Right renal cortex interstitium (tissue), 3 donors: ENCODE measurements at places on chromosomes 3 and 15.
A peak's percentile ranks its signal among the peaks of the same experiment; 100 is the strongest.

DNA sequence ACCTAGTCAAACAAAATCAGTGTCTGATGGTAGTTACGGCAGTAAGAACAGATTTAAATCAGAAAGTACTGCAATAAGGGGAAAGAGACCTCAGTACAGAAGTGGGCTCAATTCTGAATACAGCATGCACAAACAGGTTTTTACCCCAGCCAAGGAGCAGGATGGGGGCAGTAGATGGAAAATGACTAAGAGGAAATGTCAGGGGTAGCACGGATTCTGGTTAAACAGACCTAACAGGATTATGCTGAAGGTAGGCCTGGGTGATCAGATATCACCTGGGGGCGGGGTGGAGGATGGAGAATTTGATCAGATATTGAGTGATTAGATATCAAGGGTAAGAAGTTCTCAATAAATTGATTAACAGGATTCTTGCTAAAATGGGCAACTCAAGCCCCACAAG lies 19.0 kb downstream of the MESD start:
- no peak for DNase-seq

DNA sequence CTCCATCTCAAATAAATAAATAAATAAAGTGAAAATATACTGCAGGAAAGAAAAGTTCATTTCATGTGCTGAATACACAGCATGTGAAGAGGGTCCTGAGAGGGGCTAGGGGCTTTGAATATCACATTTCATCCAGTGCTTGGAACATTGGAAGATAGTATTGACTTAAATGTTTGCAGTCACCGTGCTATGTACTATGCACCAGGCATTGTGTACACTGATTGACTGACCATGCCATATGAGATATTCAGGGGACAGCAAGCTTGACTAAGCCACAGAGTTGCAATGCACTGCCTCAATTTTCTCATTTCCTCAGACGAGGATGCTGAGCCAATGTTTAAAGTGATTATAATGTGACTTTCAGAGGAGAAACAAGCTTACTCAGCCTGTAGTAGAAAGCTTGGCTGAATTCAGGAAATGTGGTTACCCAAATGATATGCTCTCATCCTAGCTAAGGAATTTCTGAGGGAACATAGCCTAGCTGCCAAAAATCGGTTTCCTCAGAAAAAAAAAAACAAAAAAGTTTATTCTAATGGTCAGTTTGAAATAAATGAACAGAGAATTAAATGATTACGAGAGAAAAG lies 557.9 kb downstream of the FGF12 start:
- no peak for DNase-seq

DNA sequence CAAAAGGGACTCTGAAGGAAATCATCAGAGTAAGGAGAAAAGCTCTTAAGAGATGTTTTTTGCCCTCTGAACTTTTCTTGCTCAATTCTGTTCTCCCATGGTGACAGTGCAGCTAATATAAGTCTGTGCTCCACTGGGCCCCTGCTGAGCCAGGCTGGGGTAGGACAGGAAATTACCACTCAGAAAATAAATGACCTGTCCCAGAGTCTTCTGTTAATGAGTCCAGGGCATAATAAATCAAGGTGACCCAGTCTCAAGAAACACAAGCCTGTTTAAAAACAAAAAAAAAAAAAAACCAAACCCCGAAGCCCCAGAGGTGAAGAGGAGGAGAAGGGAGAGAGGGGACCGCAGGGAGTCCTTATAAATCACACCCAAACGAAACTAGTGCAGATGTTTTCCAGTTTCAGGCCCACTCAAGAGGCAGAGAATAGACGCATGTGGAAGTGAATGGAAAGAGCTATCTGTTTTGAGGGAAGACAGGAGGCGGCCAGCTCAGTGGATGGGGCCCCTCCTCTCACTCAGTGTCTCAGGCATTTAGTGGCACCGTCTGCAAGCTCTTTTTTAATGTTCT lies 59.8 kb upstream of the BOC start:
- peak; percentile 77 for DNase-seq

GRCh38 chr3:45986303-45986982 lies 9.2 kb downstream of the FYCO1 start:
- DNase-seq: no peak

GRCh38 chr3:60758831-60759230 lies 492.4 kb downstream of the FHIT start:
- DNase-seq: no peak

DNA sequence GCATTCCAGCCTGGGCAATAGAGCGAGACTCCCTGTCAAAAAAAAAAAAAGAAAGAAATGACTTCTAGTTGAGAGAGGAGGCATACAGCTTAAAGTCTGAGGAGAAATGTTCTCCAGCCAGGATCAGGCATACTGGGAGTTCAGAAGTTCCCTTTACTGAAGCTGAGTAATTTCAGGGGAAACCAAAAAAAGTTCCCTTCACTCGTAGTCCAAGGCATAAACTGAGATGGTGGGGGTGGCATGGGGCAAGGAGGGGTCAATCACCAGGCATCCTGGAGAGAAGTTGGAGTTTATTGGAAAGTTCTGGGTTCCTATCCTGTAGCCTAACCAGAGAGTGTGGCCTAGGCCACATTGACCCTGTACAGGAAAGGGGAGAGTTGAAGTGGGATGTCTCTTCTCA lies 5.9 kb downstream of the GPX1 start:
- DNase-seq: no peak

DNA sequence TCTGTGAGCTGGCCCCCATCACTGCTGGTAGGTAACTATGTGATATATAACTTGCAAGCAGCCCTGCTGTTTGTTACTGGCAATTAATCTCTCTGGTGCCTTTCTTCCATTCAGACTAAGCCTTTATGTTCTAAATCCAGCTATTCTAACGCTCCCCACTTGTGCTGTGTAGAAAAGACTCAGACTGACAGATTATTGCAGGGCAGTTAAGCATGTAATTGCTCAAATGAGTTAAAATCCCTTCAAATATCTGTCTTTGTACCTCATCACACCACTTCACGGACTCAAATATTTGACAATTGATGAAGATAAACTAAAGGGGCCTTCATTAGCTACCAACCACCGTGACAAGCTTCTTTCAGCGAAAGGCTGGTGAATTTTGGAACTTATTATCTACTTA lies 416.2 kb downstream of the NR2F2 start:
- DNase-seq: no peak

DNA sequence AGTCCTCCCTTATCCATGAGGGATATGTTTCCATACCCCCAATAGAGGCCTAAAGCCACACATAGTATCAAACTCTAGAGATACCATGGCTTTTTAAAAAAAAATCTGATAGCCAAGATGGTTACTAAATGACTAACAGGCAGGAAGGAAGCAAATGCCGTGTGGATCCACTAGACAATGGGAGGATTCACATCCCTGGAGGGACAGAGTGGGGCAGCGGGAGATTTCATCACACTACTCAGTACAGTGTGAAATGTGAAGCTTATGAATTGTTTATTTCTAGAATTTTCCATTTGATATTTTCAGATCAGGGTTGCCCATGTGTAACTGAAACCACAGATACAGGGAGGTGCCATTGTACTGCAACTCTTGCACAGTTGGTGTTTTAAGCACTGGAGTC lies 826.6 kb downstream of the SQOR start:
- DNase-seq: no peak

GRCh38 chr3:110027446-110028080 lies 690.2 kb upstream of the DPPA4 start:
- no peak for DNase-seq

GRCh38 chr3:156750191-156750873 lies 75.8 kb upstream of the LEKR1 start:
- no peak for DNase-seq

GRCh38 chr3:148128136-148128535 lies 569.6 kb upstream of the AGTR1 start:
- no peak for DNase-seq

DNA sequence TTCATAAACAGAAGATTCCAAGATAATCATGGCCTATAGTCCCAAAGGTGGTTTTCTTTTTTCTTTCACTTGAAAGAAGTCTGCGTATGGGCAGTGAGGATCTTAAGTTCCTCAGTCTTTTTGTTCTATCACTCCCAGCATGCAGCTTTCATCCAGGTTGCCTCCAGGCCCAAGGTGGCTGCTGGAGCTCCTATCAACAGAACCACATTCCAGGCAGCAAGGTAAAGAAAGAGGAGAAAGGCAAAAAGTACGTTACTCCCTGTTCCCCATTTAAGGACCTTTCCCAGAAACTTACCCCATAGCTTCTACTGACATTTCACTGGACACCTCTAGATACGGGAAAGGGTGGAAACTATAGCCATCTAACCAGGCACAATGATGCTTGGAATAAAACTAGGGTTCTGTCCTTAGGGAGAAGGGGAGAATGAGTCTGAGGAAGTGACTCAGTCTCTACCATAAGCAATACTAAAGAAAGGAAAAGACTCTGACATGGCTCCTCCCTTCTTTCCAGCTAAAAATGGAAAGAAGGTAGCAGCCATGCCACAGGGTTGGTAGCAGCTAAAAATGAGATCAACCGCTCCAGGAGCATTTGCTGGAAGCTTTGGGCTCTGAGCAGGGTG lies 313.9 kb upstream of the NR2E3 start:
- no peak for DNase-seq

- no peak for DNase-seq
Observed at GRCh38 chr3:22159004-22159695, 408.1 kb upstream of the ZNF385D start.

GRCh38 chr3:48466386-48467109 lies 20.0 kb downstream of the ATRIP start:
- DNase-seq: no peak

- DNase-seq: no peak
Observed at GRCh38 chr3:158205994-158206393, 96.1 kb downstream of the RSRC1 start.

DNA sequence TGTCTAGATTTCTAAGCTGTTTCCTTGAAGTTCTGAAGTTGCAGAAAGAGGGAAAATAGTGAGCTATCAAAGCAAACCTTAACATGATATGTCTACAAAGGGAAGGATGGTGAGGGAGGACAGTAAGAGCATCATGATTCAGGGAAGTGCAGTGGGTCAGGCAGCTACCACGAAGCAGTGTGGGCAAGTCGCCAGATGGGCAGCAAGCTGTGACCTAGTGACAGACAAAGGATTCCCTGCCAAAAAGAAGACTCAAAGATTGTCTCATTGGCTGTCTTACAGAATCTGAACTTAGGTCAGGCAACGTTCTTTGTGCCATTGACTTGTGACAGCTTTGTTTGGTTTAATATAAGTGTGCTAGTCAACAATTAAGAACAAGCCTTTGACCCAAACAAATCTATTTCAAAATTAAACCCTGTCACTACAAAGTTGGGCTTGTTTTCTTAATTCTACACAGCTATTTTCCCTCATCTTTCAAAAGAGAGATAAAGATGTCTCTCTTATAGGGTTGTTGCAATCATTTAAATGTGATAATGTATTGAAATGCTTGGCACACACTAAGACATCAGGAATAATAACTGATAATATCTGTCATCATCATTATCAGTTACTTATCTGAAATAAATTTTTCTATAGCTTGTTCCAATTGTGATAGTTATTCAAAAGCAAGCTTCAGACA lies 153.3 kb downstream of the ECT2 start:
- no peak for DNase-seq

GRCh38 chr3:142931222-142931621 lies 32.3 kb downstream of the PAQR9 start:
- no peak for DNase-seq

DNA sequence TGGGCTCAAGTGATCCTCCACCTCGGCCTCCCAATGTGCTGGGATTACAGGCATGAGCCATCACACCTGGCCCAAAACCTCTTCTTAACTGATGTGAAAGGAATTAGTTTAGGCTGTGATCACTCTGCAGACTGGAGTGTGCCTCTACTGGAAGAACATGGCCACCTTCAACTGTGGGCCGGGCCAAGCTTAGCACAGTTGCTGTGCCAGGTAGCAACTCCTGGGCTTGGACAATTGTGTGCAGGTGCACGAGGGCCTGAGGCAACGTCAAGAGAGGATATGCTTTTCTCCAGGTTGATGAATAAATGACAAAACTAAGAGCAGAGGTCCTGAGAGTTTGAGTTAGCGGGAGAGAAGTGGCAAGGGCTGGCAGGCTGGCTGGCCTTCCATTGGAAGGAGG lies 6.5 kb downstream of the FAH start:
- no peak for DNase-seq

DNA sequence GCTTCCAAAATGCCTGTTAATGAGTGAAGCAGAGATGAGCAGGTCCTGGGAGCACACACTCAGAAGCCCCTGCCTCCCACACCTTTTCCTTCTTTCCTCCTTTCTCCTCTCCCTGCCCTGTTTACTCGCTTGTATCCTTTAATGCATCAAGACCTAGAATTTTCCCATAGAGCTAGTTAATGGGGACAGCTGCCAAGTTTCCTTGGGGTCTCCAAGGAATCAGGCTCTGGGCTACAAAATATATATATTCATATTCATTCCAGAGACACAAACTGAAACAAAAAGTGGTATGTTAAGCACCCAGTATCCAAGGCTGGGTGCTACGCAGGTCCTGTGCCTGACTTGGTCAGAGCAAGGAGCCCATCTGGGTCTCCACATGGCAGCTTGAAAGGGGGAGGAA lies 235.6 kb downstream of the MYRIP start:
- no peak for DNase-seq

GRCh38 chr3:138782755-138783154 lies 52.0 kb downstream of the PIK3CB start:
- no peak for DNase-seq

GRCh38 chr15:46110755-46111154 lies 475.9 kb downstream of the SQOR start:
- no peak for DNase-seq

- no peak for DNase-seq
Observed at GRCh38 chr3:192001218-192001617, 540.3 kb downstream of the PYDC2 start.

GRCh38 chr15:28881170-28881569 lies 4.6 kb upstream of the APBA2 start:
- DNase-seq: no peak

GRCh38 chr3:62260655-62261054 lies 112.7 kb downstream of the FEZF2 start:
- no peak for DNase-seq

DNA sequence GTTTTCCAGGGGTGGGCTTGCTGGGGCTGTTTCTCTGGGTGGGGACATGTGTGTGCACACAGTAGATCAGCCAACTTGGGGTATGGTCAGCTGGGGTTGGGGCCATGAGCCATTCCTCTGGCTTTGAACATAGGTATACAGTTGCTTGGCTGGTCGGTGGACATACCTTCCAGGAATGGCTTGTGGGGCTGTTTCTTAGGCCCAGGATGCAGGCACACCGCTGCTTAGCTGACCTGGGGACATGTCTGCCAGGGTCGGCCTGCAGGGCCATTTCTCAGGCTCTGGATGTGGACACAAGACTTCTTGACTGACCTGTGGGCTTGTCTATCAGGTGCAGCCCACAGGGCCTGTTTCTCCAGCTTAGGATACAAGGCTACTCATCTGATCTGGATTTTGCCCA lies 130.6 kb downstream of the DOCK3 start:
- no peak for DNase-seq

DNA sequence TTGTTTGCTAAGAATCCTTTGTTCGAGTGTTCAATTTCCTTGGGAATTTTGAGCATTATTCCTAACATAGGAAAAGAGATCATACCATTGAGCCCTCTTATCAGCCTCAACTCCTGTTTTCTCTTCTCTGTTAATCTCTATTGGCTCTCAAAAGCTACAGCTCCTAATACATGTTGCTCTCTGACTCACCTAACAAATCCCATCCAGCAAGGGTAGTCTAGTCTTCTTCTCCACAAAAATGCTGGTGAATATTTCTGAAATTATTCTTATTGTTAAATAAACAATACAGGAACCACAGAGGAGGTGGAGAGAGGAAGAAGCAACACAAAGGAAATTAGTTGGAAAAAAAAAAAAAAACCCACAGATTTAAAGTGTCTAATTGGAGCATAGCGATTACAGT lies 325.8 kb upstream of the NAALADL2 start:
- DNase-seq: no peak
